Brain (organoid and tissue), 16 donors: ENCODE measurements at places on chromosomes 12 and 14. TPM values are rescaled to one million over a fixed set of nuclear protein-coding genes. Genes with fewer than 3 reads are reported as not detected.

Gene CABP1
- 103 TPM for polyA plus RNA-seq

GRCh38 chr14:93520053-93520607 is 89.4 kb downstream of the UNC79 start:
- no peak for DNase-seq

DNA sequence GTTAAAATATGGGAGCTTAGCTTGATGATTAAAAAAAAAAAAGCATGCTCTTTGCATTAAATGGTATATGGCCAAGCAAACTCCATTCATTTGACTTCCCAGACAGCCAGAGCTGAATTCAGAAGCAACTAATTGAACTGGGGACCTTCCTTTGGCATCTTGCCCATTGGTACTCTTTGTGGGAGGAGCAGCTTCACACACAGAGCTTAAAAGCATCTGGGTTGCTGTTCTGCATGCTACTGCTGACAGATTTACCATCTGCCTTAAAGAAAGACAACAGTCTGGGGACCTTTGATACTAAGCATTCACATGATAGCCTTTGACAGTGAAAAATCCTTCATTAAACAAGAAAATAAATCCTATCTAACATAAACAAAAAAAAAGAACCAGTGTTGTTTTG is 977.9 kb downstream of the TMTC2 start:
- DNase-seq, result peak; percentile 75

DNA sequence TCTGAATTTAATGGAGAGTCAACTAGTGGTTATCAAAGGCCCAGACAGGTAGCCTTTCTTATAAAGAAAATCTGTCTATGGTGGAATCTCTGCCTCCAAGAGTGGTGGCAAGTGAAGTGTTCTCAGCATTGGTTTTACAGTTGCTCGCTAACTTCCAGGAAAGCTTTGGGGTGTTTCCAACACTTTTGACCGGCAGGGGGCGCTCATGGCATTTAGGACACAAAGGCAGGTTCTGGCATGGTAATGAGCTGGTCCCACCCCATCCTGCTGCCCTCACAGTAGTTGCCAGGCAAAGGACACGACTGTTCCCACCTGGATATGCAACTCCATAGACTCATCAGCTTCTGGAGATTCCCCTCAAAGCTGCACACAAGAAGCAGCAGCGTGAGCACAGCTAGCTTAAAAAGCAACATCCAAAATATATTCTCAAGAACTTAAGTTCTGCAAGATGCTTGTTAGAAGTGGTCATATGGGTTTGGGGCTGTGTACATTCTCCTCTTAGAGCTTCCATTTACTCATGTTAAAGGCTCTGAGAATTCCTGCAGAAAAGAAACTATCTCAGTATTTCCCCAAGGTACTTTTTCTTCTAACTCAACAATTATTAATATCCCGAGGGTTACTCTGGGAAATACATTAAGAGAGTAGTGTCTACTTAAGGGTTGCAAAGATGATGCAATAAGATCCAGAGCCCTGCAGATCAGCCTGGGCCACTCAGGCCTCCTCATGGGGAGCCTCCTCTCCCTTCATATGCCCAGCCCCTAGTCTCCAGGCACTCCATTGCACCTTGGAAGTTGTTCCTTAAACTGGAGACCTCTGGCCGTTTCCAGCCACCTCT is 14.8 kb downstream of the PROX2 start:
- peak; percentile 59 for DNase-seq
